ENCODE measurements at places on chromosomes 12 and 14.

DNA sequence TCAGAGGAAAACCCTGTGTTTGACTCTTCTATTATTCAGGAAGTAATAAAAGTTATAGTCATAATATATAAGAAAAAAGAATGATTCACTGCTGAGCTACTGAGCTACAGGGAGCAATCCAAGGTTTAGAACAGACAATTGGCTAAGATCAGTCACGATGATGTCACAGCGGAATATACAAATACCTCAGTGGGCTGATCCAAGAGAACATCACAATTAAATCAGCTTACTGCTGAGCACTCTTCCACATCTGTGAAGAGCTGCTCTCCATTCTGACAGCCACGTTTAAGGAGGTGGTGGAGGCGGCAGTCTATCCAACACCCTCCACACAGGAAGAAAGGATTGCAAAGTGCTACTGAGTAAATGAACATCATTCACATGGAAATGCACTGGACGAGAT is 271.0 kb downstream of the APAF1 start:
- no peak for DNase-seq

DNA sequence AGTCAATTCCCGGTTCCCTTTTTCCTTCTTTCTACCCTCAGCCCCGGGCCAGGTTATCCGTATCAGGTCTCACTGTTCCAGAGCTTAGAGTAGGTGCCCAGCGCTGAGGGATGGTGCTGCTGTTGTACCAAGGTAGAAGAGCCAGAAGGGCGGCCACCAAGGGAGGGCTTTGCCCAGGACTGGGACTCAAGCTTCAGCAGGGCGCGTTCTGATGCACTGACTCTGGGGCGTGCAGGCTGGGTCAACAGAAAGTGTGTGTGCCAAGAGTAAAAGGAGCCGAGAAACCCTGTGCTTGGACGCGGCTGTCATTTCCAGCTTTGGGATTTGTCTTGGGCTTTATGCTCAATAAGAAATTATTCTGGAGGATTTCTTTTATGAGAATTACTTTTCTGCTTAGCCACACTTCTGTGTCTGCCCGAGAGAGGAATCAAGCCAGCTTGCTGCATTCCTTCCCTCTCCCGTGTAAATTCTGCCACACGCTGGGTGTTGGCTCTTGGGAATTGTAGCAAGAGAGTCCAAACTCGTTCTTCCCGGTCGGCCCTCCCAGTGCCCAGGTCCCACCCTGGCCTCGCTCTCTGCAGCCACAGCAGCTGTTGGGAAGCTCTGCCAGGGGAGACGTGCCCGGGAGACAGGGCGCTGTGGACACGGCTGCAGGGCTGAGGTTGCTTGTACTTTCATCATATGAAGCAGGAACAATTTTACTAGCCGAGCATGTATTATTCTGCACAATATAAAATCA is 98.0 kb downstream of the FBXL14 start:
- no peak for DNase-seq

GRCh38 chr12:116597886-116598285 is 38.7 kb downstream of the MAP1LC3B2 start:
- DNase-seq: no peak

DNA sequence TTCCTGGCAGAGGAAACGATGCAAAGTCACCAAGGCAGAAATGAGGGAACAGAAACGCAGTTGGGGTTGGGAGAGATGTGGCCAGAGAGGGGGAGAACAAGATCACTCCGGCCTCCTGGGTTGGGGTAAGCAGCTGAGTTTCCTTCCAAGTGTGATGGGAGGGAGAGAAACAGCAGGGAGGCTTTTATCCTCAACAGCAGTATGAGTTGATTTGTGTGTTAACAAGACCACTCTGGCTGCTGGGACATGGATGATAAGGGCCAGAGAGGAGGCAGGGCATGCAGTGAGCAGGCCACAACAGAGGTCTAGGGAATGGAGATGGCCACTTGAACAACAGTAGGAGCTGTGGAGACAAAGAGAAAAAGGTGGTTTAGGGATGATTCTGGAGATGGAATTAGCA is 66.8 kb downstream of the GLRX5 start:
- no peak for DNase-seq

DNA sequence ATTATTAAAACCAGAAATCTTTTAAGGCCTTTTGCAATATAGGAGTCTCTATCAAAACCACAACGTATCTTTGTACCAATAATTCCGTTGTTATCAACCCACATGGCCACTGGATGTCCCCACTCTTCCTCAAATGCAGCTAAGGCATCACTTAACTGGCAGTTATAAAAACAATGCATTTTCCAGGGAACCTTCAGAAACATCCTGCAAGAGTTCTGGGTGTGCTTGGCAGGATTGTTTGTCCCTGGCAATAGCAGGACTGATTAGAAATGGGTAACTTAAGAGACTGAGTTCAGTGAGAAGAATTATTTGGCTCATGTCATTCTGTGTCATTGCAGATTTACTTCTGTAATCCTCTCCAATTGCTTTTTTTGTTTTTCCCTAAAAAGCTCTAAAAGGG is 112.0 kb downstream of the SLC15A5 start:
- DNase-seq: no peak

DNA sequence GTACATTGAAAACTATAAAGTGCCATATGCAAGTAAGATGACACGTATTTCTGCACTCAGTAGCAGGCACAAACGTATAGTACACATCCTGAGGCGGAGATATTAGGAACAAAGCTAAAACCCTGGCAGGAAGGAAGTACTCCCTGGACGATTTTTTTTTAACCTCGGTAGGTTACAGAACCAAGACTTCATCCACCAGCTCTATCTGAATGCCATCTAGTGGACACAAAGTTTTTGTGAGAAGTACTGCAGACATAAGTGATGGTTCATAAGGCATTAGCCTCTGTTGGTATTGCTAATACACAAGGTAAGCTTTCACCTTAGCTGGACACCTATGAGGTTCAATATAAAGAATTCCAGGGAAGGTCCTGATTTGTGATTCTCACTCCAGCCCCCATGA is 83.0 kb upstream of the CCDC196 start:
- DNase-seq: no peak

GRCh38 chr12:101891462-101891971 is 14.1 kb downstream of the DRAM1 start:
- no peak for DNase-seq

DNA sequence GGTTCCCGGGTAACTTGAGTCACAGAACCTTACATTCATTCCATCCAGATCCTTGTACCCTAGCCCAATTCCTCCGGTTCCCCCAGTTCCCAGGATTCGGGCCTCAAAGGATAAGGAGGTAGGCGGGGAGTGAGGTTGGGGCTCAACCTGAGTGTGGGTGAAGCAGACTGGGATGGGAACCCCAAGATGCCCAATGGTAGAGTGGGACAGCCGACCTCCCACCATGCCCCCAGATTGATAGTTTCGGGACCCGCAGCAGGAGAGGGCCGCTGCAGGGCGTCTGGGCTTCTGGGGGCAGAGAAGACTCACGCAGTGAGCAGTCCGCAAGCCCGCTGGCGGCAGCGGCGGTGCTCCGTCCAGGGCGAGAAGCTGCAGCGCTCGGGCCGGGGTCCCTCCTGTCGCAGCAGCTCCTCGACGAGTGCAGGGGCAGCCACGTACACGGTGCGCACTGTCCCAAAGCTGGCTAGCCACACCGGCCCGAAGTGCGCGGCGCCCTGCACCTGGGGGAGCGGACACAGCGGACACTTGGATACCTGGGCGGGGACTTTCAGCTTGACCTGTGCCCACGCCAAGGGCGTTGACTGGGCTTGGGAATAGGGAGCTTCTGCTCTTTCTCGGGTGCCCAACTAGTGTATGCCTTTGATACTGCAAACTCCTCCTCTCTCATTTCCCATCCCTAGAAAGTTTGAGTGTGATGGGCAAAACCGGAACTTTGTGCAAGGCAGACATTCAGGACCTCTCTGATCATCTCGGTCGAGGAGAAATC is 997 bp downstream of the CYP27B1 start:
- DNase-seq: no peak

DNA sequence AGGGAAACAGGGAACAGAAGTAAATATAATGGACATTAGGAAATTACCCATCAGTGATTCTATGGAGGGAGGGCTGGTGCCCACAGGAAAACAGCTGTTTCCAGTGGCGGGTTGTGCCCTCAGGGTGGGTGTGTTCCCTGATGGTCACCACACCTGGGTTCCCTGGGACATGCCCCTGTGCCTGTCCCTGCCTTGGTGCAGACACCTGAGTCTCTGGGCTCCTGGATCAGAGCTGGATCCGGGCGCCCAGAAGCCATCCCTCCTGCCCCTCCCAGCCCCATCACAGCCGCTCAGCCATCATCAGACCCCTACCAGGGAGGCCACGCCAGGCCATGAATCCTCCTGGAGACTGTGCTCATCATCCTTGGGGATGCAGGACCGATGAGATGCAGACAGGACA is 307.2 kb upstream of the SFSWAP start:
- DNase-seq: no peak

DNA sequence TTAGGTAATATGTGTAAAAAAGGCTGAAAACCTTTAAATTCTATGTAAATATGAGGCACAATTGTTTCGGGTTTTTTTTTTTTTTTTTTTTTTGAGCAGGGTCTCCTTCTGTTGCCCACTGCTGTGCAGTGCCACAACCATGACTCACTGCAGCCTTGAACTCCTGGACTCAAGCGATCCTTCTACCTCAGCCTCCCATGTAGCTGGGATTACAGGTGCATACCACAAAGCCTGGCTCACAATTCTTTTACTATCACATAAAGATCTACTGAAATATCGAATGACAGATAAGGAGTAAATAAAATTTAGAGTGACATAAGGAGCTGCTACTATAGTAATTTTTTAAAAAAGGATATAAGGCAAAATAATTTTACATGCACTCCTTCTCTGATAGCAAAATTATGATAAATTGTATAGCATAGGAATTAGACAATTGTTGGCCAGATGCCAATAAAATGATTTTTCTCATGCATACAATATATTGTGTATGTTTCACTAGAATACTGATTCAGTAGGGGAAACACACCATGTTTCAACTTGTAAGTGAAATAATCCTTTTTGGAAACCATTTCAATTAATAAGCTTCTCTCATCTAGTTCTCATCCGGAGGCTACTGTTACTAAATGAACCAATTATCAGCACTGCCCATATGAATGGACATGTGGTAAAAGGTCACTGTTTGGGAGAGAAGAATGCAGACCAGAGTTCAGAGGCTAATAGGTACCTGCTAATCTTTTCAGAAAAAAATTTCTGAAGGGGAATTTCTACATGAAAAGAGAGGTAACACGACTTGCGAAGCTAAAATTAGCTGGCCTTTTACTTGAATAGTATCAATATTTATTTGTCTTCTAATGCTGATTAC is 108.4 kb downstream of the PPP1R12A start:
- no peak for DNase-seq

GRCh38 chr12:121648458-121649028 is 20.9 kb downstream of the MORN3 start:
- DNase-seq: no peak

- no peak for DNase-seq
These were observed 34.7 kb downstream of the RTL1 start for GRCh38 chr14:100868621-100869370.

DNA sequence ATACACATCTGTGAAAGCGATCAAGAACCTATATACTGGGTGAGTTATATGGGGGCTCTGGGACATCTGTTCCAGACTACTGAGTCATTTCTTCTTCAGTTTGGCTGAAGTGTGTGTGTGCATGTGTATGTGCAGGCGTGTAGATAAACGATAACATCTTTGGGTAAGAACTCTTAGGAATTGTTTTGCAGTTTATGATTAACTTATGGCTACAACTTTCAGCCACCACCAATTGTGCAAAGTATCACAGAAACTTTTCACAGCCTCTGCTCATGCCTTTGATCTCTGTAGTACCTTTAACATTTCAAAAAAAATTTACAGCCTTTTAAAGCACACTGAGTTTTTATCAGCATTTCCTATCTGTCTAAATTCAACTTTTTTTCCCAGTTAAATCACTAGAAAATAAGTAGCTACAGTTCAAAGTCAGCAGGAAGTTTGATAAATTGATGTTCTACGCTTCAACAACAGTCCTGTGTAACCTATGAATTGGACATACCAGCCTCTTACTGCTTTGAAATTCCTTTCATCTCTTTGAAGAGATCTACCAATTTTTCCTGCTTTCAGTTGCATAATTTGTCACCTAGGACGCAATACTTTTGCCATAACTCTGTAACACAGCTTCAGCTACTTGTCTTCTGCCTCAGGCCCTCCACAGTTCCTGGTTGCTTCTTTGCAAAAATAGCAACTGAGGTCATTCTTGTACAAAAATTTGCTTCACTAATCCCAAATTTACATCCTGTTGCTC is 43.0 kb downstream of the PPM1H start:
- no peak for DNase-seq

DNA sequence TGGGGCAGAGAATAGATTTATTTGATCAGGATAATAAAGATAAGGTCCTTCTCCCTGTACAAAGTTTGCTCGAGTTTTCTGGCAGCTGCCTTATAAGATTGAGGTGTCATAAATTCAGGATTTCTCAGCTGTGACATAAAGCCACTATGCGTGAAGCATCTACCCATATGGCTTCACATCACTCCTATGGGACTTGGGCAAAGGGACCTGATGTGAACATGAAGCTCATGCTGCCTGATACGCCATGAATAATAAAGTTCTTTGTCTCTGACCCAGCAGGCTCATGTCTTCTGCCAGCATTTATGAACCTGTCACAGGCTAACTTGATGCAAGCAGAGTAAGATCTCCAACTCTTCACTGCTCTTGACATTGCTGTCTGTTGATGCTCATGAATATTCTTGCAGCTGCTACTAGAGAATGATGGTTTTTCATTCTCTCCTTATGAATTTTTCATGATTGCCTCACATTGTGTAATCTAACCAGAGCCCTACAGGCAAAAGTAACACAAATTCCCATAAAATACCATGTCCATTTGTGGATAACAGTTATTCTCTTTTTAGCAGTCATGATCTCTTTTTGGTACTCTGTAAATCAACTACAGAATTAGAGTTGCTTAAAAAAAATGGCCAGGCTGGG is 49.0 kb upstream of the CPNE8 start:
- DNase-seq: no peak

GRCh38 chr12:106914796-106915634 is 40.7 kb upstream of the TMEM263 start:
- no peak for DNase-seq

- DNase-seq: no peak
These were observed 4.4 kb upstream of the GPHN start for GRCh38 chr14:66503532-66503931.

GRCh38 chr12:66319266-66319954 is 17.1 kb downstream of the HELB start:
- DNase-seq: no peak

DNA sequence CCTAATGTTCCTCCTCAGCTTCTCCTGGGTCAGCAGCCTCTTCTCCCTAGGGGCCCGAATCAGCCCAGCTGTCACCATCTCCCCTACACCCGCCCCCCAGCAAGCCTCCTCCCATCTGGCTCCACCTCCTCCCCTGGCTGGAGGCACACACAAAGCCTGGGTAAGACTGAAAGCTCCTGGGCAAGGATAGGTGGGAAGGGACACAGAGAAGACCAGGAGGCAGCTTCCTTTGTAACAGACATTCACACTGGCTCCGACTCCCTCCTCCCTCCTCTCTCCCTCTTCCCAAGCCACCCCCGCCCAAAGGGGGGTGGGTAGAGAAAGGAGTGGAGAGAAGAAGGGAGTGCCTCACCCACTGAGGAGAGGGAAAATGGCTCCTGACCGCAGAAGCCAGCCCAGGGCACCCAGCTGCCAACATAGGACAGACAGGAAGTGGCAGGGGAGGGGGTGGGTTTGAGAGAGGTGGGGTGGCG is 4.0 kb downstream of the CHD4 start:
- no peak for DNase-seq

Data from stimulated activated CD8-positive, alpha-beta memory T cell treated with anti-CD3 and anti-CD28 coated beads, Interleukin-7, amount 100 ng/mL, for 1 hour (primary cell).